ENCODE measurements at places on chromosomes 12 and 14.

DNA sequence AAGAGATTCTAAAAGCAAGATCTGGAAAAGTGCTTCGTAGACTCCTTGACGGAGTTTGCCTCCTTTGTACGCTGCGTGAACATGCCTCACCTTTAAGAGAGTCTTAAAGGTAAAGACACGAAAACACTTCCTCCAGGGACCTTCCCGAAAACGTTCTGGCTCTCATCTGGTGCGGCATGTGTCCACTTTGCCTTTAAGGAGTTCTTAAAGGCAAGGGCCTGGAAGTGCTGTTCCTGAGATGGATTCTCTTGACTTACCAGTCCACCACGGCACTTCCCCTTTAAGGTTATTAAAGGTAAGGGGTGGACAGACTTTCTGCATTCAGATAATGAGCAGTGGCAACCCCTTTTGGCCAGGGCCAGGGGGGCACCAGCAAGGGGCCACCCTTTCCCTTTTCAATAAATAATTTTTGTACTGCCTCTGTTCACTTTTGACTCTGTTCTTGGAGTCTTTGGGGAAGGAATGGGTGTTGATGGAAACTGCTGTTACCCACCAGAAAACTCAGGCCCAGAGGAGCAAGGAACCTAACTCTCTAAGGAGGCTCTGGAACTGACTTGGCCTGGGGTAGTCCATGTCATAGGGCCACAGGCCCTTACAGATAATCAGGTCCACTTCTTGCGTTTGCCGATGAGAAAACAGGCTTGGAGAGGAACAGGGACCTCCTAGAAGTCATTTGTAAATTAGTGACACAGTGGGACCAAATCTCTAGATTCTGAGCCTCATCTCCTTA is 4.4 kb downstream of the REM2 start:
- DNase-seq, result no peak

DNA sequence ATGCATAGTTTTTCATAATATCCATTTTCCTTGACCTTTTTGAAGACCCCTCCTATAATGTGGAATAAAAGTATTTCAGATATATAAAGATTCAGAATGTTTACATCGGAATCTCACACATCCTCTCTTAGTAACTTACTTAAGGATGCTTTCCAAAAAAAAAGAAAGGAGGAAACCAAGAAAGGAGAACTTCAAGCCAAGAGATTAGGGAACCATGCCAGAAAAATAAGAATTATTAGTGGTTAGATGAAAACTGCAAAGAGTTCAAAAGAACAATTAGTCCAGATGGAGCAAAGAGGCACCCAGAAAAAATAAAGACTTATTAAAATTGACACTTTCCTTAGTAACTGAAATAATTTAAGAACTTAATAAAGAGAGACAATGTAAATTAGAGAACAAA is 179.2 kb downstream of the DUSP6 start:
- no peak for DNase-seq

- no peak for DNase-seq
Observed at GRCh38 chr14:92493492-92493891, 20.1 kb upstream of the RIN3 start.

DNA sequence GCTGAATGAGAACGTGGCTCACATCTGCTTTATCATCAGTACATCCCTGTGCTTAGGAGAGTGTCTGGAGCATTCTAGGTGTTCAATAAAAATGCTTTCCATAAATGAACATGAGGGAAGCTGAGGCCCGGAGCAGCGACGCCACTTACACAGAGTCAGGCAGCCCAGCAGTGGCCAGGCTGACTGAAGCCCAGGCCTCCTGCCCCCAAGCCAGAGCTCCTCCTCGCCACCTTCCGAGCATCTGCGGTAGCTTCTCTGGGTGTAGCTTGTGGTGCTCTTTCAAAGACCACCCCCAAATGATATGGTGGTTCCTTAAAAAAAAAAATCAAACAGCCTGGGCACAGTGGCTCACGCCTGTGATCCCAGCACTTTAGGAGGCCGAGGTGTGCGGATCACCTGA is 88.8 kb downstream of the FBXL14 start:
- no peak for DNase-seq

- no peak for DNase-seq
Observed at GRCh38 chr14:92431199-92431725, 82.3 kb upstream of the RIN3 start.

- no peak for DNase-seq
Observed at GRCh38 chr12:5230861-5231260, 187.2 kb downstream of the KCNA5 start.

GRCh38 chr12:1873531-1874510 is 44.6 kb downstream of the CACNA2D4 start:
- no peak for DNase-seq

DNA sequence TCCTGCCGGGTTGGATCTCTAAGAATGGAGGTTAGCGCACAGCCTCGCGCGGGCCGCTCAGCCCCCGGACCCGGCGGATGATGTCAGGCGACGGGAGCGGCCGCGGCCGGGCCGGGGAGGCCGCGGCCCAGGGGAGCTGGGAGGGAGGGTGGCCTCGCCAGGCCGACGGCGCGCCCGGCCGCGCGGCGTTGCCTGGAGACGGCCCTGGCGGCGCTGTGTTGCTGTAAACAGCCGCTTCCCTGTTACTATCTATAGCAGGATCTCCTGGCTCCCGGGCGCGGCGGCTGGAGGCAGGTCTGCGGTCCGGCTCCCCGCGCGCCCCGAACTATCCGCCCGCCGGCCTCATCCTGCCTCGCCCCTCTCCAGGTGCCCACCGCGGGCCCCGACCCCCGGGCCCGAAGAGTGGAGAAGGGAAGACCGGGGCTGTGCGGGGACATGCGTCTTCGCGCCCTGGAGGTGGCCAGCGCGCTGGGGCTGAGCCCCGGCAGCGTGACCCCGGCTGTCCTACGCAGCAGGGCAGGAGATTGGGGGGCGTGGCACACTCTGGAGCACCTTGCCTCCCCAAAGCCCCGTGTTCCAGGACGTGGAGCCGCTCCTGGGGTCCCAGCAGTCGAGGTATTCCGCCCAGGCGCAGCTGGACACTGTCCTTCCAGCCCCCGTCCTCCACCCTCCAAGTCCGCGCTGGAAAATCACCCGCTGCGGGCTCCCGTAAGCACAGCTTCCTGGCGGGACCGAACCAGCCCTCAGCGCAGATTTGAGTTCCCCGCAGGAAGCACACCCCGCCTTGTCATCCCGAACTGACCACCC is 1.4 kb upstream of the FOS start:
- peak; percentile 63 for DNase-seq

DNA sequence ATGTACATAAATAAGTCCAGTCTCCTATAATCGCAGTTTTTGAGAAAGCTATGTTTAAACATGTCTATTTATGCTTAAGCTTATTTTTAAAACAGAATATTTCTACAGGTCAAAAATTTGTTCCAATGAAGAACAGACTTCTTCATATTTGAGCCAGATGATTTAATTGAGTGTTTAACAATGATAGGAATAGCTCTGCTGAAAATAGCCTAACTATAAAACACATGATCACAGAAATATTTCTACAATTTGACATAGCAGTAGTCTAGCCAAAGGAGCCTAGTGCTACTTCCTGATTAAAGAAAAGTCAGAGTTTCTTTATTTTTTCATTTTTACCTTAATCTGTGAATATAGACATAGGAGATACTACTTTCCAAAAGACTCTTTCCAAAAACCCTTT is 29.4 kb downstream of the DCP1B start:
- no peak for DNase-seq

DNA sequence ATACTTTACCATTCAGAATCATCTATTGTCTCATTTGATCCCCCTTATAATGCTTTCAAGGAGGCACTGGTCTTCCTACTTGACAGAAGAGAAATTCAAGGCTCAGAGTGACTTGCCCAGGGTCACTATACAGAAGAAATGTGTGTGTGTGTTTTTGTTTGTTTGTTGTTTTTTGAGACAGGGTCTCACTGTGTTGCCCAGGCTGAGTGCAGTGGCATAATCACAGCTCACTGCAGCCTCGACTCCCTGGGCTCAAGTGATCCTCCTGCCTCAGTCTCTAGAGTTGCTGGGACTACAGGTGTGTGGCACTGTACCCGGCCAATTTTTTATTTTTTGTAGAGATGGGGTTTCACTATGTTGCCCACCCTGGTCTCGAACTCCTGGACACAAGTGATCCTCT is 22.9 kb downstream of the IRF2BPL start:
- no peak for DNase-seq

DNA sequence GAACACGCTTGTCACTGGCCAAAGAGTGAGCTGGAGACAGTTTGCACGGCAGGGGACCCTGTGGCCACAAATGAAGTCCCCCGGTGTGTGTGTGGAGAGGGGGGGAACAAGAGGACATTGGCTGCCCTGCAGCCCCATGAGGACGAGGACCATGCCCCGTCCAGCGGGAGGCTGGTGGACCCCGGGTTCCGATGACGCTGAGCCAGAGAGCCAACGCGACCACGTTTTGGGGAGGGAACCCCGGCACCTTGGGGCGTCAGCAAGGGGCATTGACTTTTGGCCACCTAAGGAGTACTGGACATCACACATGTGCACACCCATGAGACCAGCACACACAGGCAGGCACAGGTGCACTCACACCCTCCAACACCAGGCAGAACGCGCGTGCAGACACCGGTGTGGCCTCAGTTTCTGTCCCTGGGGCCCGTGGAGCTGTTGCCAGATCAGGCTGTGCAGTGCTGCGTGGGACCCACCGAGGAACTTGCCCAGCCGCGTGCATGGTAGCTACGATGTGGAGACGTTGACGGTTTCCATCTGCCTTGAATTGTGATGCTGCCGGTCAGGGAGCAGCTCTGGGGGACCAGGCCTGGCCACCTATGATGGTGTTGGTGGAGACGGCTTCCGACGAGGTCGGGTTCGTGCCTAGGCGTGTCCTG is 26.5 kb downstream of the NOC4L start:
- DNase-seq, result no peak

DNA sequence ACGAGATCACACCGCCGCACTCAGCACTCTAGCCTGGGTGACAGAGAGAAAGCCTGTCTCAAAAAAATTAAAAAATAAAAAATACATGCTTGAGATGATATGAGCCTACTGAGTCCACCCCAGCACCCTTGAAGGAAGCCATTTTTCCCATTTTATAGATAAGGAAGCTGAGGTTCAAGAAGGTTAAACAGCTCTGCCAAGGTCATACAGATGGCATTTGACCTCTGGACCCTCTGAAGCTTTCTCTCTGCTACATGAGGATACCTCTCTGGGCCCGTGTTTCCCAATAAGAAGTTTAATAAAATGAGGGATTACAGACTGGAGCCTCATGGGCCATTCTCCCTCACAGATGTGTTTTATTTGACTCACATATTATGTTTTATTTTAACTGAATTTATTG is 53.9 kb upstream of the PNMA1 start:
- no peak for DNase-seq
